MV-4-11 (cell line): ENCODE measurements at places on chromosomes 2 and 18.

DNA sequence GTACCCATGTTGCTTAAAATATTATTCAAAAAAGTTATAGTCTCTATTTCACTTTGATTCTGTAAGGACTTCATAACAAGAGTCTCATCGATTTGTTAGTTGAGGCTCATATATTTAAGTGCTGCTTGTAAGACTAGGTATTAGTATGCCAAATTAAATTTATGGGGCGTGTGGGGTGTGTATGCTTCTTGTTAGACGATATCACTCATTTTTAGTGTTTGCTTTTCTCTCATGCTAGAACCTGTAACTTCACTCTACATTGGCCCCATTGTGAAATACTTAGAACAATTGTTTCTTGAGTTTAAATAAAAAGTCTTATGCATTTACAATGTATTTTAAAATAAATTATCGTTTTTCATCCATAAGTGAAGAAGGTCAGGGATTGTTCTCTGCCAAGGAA is 63.6 kb downstream of the CTNNA2 start:
- DNase-seq: no peak

- DNase-seq: no peak
These were observed 15.9 kb downstream of the FN1 start for GRCh38 chr2:215419769-215420470.

- no peak for DNase-seq
These were observed 54.3 kb downstream of the VSNL1 start for GRCh38 chr2:17594533-17595401.

- peak; percentile 48 for DNase-seq
These were observed 186.2 kb upstream of the GCFC2 start for GRCh38 chr2:75896779-75897366.

- no peak for DNase-seq
These were observed 101.8 kb upstream of the HDAC4 start for GRCh38 chr2:239502430-239503186.

GRCh38 chr18:39705362-39705761 is 2139.8 kb upstream of the CELF4 start:
- no peak for DNase-seq

GRCh38 chr18:48022531-48023329 is 92.3 kb upstream of the SMAD2 start:
- peak; percentile 87 for DNase-seq

GRCh38 chr18:44130376-44130942 is 550.2 kb upstream of the SETBP1 start:
- DNase-seq: no peak

DNA sequence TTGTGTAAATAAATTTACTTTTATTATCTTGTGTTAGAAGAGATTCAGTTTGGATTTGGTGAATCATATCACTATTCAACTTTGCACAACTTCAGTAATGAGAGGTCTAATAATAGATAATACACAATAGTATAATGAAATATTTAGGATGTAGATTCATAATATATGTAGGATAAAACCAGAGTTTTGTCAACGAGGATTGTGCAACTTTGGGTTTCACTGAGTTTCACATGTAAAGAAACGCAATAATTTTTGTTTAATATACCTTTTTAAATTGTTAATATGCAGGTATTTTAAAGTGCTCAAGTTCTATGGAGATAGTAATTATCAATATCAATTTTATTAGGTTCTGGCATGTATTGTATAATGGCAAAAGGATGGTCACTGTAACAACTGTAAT is 5.3 kb downstream of the CALCRL start:
- no peak for DNase-seq

DNA sequence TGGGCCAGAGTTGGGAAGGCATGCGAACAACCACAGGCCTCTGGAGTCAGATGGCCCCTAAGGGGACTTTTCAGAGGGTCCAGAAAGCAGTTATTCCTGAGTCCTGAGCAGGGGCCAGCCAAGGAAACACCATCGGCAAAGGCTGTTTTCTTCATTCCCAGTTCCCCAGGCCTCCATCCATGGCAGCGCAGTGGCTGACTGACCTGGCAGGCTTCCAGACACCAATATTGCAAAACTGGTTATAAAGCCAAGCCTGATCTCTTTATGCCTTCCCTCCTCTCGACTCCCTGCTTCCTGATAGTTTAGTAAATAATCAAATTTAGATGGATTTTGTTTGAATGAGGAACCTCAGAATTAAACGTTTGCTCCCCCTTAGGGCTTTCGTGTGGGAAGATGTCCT is 133.4 kb upstream of the ITGA6 start:
- peak; percentile 58 for DNase-seq

- DNase-seq: peak; percentile 6
These were observed 208.4 kb downstream of the SETBP1 start for GRCh38 chr18:44889111-44889510.

DNA sequence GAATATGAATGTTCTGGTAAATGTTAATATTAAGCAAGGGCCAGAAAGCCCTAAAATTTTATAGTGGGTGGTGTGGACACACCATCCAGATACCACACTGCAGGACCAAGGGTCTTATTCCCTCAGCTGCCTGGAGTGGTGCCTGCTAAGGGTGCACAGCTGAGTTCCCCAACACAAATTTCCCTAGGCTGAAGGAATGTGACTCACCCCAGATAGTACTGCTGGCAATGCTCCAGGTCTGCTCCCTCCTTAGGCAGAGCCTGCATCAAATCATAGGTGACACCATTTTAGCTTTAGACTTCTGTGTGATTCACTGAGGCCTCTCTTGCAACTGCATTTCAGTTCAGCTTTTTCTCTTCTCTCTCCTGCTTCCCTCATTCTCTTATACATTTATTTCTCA is 321.1 kb downstream of the SATB2 start:
- DNase-seq: no peak

DNA sequence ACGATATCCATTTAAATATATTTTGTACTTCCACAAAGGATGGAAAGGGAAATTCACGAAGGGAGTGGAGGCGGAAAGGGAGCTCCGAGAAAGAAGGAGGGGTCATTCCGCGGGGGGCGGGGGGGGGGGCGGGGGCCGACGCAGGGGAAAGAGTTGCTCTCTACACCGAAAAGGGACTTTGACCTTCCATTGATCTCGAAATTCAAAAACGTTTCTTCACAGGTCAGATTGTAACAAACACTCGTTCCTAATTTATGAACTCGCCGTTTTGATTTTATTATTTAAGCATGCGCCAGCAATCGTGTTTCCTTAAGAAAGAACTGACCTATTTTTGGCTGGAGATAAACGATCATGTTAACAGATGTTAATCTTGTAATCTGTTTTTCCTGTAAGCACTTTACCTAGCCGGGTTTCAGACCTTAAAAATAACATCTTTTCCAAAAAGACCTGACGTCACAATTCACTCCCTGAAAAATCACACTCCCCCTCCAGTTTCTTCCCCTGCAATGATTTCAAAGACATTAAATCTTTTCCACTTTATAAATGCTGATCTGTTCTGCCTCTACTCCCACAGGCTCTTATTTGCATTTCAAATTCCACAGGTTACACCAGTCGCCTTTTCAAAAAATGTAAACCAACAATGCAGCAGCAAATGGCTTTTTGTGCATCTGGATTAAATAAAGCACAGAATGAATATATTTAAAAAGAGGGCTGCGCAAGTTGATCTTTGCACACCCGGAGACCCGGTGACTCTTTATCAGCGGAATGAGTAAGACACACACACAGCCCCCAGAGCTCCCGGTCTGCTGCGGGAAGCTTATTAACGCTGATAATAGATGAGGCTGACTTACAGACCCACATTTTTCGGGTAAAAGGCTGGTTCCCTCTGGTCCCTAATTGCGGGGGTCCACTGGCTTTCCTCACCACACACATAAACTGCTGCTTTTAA is 1.6 kb downstream of the ZNF516 start:
- DNase-seq: no peak

- no peak for DNase-seq
These were observed 10.2 kb upstream of the TMEM247 start for GRCh38 chr2:46469116-46469515.

GRCh38 chr2:40030456-40030975 is 251.5 kb upstream of the THUMPD2 start:
- no peak for DNase-seq

DNA sequence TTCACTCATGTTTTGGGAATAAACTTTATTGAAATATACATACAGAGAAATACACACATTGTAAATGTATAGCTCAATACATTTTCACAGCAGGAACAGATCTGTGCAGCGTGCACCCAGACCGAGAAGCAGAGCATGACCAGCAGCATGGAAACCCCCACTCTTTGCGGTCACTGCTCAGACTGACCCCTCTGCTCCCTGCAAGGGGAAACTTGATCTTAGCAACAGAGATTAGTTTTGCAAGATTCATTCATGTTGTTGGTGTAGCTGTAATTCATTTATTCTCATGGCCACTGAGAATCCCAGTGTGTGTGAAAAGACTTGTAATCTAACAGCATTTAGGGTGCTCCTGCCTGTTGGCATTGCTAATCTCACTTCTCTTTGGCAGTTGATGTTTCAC is 35.2 kb downstream of the LPIN1 start:
- no peak for DNase-seq

GRCh38 chr2:233247744-233248143 is 3.7 kb upstream of the ATG16L1 start:
- DNase-seq: peak; percentile 12

DNA sequence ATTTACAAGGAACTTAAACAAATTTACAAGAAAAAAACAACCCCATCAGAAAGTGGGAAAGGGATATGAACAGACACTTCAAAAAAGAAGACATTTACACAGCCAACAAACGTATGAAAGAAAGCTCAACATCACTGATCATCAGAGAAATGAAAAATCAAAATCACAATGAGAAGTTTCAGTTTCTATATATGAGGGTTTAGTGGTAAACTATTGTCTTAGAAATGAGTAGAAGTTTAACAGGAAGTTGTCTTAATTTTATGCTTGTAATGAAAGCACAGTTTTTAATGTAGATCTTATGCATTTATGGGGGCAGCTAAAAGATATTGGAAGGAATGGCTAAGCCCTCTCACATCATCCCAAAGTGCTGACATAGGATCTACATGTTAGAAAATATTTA is 325.4 kb downstream of the ERBB4 start:
- DNase-seq: no peak

DNA sequence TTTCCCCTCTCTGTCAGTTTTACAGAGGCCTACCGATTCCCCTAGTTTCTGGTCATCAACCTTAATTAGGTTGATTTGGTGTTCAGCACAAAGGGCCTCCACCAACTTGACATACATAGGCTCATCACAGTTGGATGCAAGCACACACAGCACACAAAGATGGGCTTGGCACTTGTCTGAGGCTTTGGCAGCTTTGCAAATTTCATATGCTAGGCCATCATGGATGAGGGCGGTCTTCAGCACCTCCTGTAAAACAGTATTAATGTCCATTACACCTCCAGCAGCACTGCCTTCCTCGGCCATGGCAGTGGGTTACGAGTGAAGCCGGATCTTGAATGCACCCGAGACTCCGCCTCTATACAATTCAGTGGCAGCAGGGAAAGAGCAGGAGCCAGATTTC is 56.9 kb downstream of the REL start:
- DNase-seq: no peak

DNA sequence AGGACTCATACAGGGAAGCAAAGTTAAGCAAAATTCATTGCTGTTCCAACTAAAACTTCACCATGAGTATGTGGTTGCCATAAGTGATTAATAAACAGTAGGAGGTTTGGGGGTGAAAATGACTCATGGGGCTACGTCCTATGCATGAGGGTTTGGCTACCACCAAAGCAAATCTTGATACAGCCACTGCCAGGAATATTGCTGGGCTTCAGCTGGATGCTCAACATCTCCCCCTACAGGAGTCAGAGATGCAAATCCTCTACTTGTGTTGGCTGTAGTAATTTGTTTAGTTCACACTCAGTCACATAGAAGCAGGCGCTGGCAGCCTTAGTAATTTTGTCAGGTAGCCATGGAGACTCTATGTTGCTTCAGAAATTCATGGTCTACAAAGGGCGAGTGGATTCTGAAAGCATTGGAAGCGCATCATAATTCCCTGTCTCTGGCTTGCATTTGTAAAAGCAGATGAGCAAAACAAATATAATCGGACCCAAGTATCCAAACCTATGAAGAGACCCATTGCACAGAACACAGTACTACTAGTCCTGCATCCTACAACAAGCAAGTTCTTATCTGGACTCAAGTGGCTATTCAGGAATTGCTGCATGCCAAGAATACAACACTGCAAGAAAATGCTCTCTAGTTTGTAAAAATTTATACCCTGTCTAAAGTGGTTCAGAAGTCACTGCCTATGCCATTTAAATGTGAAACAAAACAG is 76.0 kb downstream of the CD28 start:
- DNase-seq: peak; percentile 74

GRCh38 chr18:47120428-47120827 is 29.9 kb downstream of the HDHD2 start:
- no peak for DNase-seq

- no peak for DNase-seq
These were observed 4.0 kb downstream of the YPEL5 start for GRCh38 chr2:30150786-30151185.

DNA sequence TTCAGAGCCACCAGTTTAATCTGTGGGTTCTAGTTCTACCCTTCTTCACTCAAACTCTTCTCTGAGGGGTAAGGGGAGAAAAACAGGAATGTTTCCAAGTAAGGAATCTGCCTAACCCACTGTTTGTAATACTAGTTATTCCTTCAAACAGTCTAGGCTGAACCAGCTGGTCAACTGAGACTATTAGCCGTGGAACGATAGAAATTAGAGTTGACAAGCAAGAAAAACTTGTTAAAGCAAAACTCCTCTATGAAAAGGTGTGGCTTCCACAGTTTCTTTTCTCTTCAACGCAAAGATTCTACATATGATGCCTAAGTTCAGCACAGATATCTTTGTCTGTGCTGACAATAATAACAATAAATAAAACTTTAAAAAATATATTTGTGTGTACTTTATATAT is 11.5 kb downstream of the PAIP2B start:
- DNase-seq: no peak

DNA sequence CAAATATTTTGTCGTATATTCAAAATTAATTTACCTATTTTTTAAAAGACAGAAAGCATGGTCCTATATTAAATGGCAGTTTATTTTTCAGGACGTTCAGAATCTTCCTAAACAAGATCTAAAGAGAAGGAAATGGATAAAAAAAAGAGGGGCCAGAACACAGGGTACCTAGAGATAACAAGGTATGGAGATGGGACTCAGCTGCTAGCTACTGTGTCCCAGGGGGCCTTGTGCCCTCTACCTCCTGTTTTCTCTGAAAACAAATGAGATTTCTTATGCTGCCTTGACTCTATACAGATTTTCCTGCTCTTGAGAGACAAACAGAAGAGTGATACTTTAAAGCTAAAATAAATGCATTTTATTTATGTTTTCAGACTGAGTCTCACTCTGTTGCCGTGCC is 9.3 kb downstream of the PRKD3 start:
- no peak for DNase-seq

GRCh38 chr2:140273958-140274357 is 1493.8 kb upstream of the NXPH2 start:
- DNase-seq: no peak
